ENCODE measurements at places on chromosomes 3 and 15.

- DNase-seq, result no peak
These were observed 607.7 kb downstream of the PYDC2 start for GRCh38 chr3:192068464-192069254.

DNA sequence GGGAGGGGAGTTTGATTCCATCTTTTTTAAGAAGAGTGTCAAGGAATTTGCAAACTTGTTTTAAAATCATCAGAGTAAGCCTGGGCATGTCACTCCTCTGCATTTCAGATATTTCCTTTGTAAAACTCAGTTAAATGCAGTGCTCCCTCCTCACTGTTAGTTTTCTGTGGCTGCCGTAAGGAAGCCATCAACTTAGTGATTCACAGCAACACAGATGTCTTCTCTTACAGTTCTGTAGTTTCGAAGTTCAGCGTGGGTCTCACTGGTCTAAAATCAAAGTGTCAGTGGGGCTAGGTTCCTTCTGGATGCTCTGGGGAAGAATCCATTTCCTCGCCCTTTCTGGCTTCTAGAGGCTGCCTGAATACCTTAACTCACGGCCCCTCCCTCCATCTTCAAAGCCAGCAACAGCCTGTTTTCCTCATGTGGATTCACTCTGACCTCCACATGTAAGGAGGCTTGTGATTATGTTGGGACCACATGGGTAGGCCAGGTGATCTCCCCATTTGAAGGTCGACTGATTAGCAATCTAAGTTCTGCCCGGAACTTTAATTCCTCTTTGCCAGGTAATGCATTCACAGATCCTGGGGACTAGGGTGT lies 12.4 kb downstream of the ISG20 start:
- peak; percentile 44 for DNase-seq

DNA sequence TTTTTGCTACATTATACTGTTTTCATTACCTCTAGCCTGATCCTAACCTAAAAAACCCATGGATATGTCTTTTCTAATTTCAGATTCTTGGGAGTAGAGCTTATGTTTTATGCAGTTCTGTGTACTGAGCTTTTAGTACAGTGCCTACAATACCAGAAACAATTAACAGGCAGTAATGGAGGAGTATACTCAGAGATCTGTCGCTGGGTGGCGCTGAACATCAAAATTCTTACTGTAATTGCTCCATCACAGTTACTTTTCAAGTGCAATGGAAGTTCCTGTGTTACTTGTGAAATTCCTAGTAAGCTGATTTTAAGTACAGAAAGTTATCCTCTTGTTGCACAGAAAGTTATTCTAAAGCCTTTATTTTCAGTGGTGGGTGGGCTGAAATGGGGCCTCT lies 66.9 kb downstream of the RNF13 start:
- no peak for DNase-seq

- DNase-seq, result no peak
These were observed 20.3 kb downstream of the SPG21 start for GRCh38 chr15:64969401-64969800.
